Psoas muscle (tissue), 8 donors: ENCODE measurements at places on chromosomes 6 and 20. TPM values are rescaled to one million over a fixed set of nuclear protein-coding genes. Genes with fewer than 3 reads are reported as not detected.

- DNase-seq: no peak
- H3K4me1 ChIP-seq: no peaks in the 10 kb centered on the region
- no peak overlapping the region for H3K27ac ChIP-seq
- no peak overlapping the region for H3K4me3 ChIP-seq
- H3K27me3 ChIP-seq: no peaks in the 10 kb centered on the region
- no peaks in the 10 kb centered on the region for H3K36me3 ChIP-seq
Observed at GRCh38 chr6:46706464-46706863, 18.8 kb downstream of the TDRD6 start.

DNA sequence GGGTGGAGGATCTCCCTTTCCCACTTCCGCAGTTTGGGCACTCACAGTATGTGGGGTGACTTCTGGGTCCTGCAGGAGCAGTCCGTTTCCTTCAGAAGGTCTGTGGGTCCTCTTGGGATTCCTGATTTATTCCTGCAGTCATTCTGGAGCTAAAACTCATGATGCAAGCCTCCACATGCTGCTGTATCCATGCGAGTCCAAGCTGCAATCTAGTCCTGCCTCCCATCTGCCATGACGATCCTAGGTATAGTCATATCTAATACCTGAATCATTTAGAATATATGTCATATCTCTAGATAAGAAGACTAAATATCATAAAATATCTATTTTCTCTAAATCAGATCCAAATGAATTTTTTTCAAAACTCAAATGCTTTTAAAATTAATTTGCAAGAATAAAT lies 103.4 kb upstream of the AHI1 start:
- no peak for DNase-seq
- H3K27ac ChIP-seq: no peak overlapping the region
- no peaks in the 10 kb centered on the region for H3K27me3 ChIP-seq
- H3K4me1 ChIP-seq: no peaks in the 10 kb centered on the region

DNA sequence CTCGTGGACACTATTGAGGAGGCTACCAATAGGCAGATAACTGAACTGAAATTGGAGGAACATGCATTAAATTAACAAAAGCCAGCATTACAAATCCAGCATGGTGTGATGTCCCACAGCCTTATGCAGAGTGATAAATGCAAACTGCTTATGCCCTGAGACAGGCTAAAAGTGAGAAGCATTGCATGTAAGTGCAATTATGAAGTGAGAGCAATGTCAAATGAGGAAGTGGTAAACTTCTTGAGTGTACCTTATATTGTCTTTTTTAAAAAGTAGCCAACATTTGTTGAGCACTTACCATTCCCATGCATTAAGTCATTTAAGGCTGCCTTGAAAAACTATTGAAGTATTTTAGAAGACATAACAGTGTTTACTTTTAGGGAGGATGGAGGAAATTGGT lies 212.2 kb downstream of the TBC1D7 start:
- no peak overlapping the region for H3K4me3 ChIP-seq
- no peaks in the 10 kb centered on the region for H3K27me3 ChIP-seq
- no peaks in the 10 kb centered on the region for H3K4me1 ChIP-seq

DNA sequence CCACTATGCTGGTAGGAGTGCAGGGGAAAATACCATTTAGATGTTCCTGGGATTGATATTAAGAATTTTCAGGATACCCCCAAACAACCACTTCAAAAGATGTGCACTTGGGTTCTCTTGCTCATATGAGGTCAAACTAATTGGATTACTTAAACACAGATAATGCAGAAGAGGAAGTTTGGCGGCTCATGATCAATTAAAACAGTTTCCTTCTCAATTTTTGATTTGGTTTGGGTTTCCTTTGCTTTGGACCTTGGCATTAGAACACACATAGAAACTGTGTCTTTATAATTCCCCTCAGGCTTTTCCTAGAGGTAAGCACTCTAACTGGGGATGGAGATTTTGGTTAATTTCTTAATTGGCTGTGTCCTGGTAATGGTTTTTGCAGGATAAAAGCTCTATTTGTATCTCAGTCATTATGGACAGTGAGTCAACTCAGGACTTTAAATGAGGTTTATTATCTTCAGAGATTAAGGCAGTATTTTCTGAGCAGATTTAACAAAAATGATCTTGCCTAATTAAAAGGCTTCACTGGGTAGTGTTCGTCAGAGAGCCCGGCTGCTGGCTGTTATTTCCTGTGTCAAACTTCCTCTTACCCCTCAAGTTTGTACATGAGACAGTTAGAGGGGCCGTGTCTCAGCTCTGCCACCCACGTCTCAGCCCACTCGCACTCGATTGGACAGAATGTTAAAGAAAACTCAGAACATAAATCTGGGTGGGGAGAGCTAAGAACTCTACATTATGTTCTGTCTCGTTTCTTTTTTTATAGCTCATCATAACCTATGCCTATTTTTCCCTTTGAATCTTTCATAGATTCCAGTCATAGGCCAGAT lies 50.3 kb upstream of the PREP start:
- DNase-seq: no peak
- H3K36me3 ChIP-seq: no peaks in the 10 kb centered on the region
- no peaks in the 10 kb centered on the region for H3K27me3 ChIP-seq

- H3K27me3 ChIP-seq: no peaks in the 10 kb centered on the region
- DNase-seq: no peak
- H3K27ac ChIP-seq: no peak overlapping the region
- no peaks in the 10 kb centered on the region for H3K36me3 ChIP-seq
Observed at GRCh38 chr6:168138436-168138835, 59.4 kb upstream of the FRMD1 start.

- H3K36me3 ChIP-seq: no peaks in the 10 kb centered on the region
- H3K27ac ChIP-seq: no peak overlapping the region
- H3K4me1 ChIP-seq: no peaks in the 10 kb centered on the region
- no peak overlapping the region for H3K4me3 ChIP-seq
- no peak for DNase-seq
Observed at GRCh38 chr6:163100259-163100658, 314.3 kb upstream of the QKI start.

The EDN1 gene
- total RNA-seq: 3.2 TPM

The SIGLEC1 gene
- total RNA-seq: 6.2 TPM

The SLC22A23 gene
- 13.7 TPM for total RNA-seq
